ENCODE measurements at places on chromosomes 12 and 14. TPM values are rescaled to one million over a fixed set of nuclear protein-coding genes. Genes with fewer than 3 reads are reported as not detected.

CEP128 gene
- 1.4 TPM for polyA plus RNA-seq

DNA sequence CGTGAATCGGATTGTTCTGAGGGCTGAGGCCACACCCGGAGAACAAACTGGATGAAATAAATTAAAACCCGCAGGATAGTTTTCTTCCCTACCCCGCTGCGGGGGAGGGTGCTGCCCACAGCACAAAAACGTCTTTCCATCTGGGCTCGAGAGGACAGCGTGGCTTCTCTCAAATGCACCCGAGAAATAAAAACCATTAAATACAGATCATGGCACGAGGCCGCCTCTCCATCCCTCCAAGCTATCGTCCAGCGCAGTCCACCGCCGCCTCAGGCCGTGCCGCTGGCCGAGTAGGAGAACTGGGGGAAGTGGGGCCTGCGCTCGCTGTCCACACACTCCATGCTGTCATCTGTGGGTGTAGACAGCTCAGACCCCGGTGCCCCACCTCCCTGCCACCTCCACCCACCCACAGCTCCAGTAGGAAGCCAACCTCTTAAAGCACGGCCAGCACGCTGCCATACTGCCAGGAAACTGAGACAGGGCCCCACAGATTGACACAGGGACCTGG, 17.2 kb downstream of the SIVA1 start:
- no peak for DNase-seq

GRCh38 chr12:13154027-13154538, 42.4 kb upstream of the EMP1 start:
- peak; percentile 41 for DNase-seq

DNA sequence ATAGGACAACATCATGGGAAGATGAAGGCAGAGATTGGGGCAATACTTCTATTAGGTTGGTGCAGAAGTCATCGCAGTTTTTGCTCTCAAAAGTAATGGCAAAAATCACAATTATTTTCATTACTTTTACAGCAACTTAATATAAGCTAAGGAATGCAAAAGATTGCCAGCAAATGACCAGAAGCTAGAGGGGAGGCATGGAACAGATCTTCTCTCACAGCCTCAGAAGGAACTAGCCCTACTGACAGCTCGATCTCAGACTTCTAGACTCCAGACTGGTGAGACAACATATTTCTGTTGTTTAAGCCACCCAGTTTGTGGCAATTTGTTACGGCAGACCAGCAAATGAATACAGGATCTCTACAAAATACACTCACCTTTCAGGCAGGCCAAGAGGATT, 348.5 kb upstream of the TBX3 start:
- peak; percentile 58 for DNase-seq
